Stimulated activated CD4-positive, alpha-beta T cell treated with anti-CD3 and anti-CD28 coated beads, Interleukin-1b, Interleukin-23, amount 100 ng/mL, for 4 hours (primary cell): ENCODE measurements at places on chromosomes 2 and 18.

- no peak for DNase-seq
These were observed 228.6 kb downstream of the SATB2 start for GRCh38 chr2:199228887-199229819.

DNA sequence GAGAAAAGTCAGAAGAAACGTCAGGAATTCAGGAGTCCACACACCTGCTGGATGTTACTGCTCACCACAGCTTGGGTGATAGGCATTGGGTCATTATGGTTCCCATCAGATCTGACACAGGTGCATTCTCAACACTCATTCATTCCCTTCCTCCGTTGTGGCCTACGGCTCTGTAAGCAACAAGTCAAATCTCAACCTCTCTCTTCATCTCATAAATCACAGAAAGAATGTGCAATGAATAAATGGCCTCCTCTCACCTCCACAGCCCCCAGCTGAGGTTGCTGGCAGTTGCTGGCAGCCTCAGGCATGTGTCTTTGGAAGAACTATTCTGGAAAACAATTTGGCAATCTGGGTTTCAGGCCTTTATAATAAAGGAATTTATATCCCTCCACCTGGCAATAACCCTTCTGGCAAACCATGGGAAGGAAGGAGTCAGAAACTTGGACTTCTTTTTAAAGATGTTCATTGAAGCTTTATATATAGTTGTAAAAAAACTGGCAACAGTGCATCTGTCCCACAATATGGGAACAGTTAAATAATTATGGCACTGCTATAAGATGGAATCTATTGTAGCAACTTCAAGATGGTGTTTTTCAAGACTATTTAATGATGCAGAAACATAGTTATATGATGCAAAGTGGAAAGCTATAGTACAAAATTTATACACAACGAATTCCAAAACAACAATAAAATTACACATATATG lies 175.4 kb downstream of the ANAPC1 start:
- no peak for DNase-seq

DNA sequence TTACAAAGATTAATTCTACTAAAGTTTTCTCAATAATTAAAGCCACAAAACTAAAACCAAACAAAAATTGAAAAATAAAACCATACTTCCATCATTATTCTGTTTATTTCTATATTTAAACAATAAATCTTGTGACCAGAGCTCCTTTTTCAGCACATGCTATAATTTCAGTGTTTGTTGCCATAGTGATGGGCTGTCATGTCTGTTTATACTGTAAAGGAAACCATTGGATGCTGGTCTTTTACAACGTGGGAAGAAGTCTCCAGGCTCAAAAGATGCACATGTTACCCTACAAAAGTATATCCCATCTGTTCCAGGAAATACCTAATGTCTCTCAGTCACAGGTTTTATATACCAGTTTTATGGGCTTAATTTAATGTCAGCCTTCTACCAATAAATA lies 100.1 kb upstream of the MC2R start:
- no peak for DNase-seq

DNA sequence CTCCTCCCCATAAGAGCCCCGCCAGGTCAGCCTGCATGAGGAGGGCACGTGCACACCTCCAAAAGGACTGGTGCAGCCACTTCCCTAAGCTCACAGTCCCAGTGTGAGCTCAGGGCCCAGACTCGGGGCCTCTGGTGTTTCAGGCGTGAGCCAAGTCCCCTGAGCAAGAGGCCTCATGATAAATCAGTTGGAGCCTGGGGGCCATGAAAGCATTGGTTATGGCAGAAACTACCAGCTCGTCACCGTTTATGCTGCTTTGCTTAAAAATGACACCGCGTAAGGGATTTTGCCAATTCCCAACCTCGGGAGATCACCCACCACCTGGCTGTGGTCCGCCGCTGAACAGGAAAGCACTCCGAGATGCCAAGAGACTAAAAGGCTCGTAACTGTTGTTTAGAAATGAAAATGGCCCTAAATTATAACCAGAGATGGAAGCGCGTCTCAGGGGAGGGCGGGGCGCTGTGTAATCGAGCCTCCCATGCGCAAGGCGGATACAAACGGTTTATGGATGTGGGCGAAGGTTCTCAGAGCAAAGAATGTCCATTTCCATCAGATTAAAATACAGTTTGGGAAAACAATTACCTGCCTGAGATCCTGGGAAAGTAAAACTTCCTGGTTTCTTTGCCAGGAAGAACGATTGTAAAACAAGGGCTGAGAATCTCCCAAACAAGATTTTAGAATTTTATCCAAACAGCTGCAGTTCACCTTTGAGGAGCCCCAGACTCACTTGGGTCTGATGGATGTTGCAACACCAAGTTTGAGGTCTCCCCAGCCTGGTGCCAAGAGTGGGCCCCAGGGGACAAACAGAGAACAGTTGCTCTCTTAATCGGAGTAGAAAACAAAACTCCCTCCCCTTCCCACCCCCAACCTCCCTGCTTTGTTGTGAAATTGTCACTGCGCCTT lies 141.4 kb downstream of the BCL2 start:
- no peak for DNase-seq

DNA sequence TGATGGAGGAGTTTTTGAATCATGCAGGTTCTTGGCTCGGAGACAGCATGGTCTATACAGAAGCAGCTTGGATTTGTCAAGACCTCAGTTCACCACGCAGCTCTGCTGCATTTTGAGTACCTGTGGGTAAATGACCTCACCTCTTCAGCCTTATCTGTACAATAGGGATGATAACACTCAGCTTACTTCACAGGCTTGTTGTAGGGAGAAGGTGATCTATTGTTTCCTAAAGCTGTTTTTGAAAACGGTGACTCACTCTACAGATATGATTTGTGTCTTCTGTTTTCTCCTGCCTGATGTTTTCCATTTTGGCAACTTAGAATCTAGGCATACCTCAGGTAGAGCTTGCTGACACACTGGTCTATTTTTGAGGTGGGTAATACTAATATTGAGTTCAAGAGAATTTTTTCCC lies 80.3 kb downstream of the FMNL2 start:
- no peak for DNase-seq

GRCh38 chr2:159249990-159250715 lies 36.4 kb downstream of the WDSUB1 start:
- no peak for DNase-seq

DNA sequence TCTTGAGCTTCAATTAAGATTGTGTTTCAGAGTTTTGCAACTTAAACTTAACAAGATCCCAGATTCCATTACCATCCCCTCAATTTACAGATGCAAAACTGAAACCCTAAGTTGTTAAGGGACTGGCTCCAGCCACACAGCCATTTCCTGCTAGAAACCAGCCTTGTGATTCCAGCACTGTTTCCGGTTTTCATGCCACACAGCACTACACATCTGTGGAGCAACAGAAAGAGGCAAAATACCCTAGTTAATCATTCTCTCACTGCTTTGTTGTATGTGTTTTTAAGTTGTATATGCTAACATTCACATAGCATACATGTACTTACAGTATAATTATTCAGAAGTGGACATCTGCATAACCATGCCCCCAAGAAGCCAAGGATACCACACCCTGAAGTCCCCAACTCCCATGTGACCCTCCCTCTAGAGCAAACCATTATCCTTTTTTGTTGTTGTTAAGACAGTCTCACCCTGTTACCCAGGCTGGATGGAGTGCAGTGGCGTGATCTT lies 87.4 kb downstream of the MYO5B start:
- no peak for DNase-seq

DNA sequence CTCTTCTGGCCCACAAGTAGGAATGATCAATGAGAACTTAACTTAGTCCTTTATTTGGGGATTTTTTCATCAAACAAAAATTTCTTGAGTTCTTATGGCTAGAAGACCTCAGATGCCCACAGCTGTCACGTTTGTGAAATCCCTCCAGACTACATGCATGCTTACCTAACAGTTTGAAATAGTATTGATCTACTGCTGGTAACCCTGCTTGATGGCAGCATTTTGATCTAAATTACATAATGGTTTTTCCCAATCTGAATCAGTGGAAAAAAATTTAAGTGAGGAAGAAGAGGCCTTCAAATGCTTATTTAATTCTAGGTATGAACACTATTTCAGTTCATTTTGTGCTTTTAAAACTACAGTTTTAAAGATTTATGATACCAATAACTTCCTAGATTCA lies 13.9 kb downstream of the ERMN start:
- DNase-seq = no peak

DNA sequence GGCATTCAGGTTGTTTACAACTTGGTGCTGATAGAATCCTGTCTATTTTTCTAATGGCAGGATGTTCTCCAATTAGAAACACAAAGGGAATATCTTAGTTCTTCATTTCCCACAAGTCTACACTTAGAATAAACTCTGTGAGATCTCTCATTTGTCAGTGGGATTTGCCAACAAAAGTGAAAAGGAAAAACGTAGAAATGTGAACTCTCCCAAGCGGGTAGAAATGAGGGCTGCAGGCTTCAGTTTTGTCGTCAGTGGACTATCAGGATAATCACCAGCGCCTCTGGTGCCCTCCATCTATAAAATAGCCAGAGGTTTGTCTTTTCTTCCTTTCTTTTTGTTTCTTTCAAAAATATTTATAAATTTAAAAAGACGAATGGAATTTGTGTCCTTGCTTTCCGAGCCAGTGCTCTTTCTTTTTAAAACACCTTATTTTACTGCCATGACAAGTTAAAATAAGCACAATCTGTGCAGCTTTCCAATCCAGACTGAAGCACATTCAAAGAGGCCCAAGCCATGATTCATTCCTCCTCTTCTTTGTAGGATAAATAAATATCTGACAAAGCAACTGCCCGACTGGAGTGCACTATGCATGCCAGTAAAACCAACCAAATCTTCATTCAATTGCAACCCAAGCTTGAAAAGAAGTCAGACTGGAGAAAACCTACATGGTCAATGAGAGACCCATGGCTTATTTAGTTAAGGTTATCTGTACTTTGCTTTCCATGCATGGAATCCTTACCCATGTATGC lies 185.8 kb downstream of the ANKRD44 start:
- no peak for DNase-seq
